Suprapubic skin (tissue), 4 donors: ENCODE measurements at places on chromosomes 12 and 14.

GRCh38 chr12:121893961-121894460 is 5.4 kb downstream of the PSMD9 start:
- H3K4me3 ChIP-seq = no peak overlapping the region
- peak overlapping the region; percentile 62 for H3K27ac ChIP-seq
- no peak for DNase-seq
- H3K27me3 ChIP-seq = no peaks in the 10 kb centered on the region
- peaks cover 39% of the 10 kb centered on the region for H3K4me1 ChIP-seq

GRCh38 chr14:95516554-95517181 is at the start of gene SYNE3:
TSS of gene SYNE3 (minus strand) at chr14:95516650. CDS start at chr14:95475821, 40,829 bp downstream.
- peaks cover 75% of the 10 kb centered on the region for H3K4me1 ChIP-seq
- H3K27me3 ChIP-seq = no peaks in the 10 kb centered on the region
- H3K27ac ChIP-seq = peak within 1 kb of the TSS; percentile 96
- no peaks in the 10 kb centered on the region for H3K36me3 ChIP-seq

DNA sequence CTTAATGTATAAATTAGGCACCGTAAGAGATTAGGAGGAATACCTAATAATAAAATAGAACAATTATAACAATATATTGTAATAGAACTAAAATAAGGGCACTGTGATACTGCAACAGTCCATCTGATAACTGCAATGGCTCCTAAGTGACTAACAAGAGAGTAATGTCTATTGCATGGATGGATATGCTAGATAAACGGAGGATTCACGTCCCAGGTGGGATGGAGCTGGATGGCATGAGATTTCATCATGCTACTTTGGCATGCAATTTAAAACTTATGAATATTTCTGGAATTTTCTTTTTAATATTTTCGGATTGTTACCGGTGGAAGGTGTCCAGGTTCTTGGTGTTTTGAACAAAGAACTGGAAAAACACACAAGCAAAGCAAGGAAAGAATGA is 2.2 kb upstream of the TMEM19 start:
- no peaks in the 10 kb centered on the region for H3K36me3 ChIP-seq
- H3K27me3 ChIP-seq = no peaks in the 10 kb centered on the region
- no peak for DNase-seq
- no peak overlapping the region for H3K4me3 ChIP-seq

- peak overlapping the region; percentile 43 for H3K27ac ChIP-seq
- H3K4me3 ChIP-seq = no peak overlapping the region
- H3K27me3 ChIP-seq = no peaks in the 10 kb centered on the region
- no peak for DNase-seq
These were observed 48.6 kb upstream of the PPP1R12A start for GRCh38 chr12:79983492-79983891.

DNA sequence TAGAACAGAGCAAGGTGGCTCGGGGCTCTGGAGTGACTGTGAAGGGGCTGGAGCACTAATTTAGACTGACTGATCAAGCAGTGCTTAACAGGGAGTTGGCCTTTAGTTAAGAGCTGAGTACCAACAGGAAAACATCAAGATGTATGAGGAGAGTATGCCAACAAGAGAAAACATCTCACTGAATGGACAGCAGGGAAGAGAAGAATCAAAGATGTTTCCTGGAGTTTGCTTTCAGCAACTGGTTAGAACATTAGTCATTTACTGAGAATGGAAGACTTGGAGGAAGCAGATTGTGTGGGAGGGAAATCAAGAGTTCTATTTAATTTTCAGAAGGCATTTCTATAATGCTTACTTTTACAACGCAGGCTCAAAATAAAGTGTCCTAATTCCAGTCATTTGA is 259.3 kb downstream of the ADAMTS20 start:
- H3K4me3 ChIP-seq = no peak overlapping the region
- DNase-seq = no peak

GRCh38 chr12:15289192-15289591 is 33.1 kb upstream of the PTPRO start:
- no peak overlapping the region for H3K4me3 ChIP-seq
- no peak for DNase-seq
- no peaks in the 10 kb centered on the region for H3K36me3 ChIP-seq
- H3K27ac ChIP-seq = no peak overlapping the region
- no peaks in the 10 kb centered on the region for H3K4me1 ChIP-seq

DNA sequence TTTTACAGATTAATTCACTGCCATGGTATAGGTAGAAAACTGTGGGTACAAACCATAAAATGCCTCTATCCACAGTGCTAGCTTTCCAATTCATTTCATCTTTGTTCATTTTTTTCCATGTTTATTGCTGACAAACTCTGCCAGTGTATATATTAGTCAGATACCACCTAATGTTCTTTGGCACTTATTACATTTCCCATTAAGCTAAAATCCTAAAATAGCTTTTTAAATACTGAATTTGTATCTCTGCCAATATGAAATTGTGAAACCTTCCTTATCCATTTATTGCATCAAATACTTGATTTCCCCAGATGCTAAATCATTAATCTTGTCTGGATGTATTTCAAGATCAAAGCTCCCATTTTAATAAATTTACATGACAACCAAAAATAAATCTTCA is 150.1 kb upstream of the FSCB start:
- DNase-seq = no peak
- no peaks in the 10 kb centered on the region for H3K27me3 ChIP-seq
- no peaks in the 10 kb centered on the region for H3K36me3 ChIP-seq

DNA sequence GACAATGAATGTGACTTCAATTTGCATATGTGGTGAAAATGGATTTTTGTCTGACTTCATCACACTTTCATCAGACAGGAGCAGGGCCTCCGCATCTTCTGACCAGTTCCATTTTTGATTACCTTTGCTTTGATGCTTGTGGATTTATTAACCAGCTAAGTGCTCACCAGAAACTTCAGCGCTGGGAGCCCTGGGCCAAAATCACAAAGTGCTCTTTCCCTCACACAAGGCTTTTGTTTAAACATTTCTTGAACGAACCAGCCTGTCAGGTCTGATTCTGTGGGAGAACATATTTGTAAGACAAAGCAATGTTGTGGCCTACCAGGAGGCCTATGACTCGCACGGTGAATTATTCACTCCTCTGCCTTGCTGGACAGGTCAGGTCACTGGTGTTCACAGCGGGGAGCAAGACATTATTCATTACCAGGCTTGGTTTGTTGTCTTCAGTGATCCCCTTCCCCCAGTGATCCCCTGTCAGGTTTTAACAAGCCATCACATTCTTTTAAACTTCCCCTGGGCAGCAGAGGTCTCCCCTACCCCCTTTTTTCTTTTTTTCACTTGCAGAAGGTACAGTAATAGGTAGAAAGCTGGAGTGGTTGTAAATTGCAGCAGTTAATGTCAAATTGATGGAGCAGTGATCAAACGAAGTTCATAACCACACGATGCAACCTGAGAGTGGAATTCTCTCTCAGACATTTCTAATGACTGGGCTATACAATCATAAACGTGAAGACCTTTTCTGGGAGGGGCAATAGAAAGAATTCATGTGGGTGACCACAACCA is 167.5 kb upstream of the PRICKLE1 start:
- no peak for DNase-seq
- H3K27ac ChIP-seq = peak overlapping the region; percentile 56
- H3K4me3 ChIP-seq = no peak overlapping the region
- peaks cover 24% of the 10 kb centered on the region for H3K4me1 ChIP-seq
- no peaks in the 10 kb centered on the region for H3K36me3 ChIP-seq
- no peaks in the 10 kb centered on the region for H3K27me3 ChIP-seq

GRCh38 chr14:68340262-68340661 is 452.6 kb downstream of the ZFP36L1 start:
- H3K36me3 ChIP-seq = no peaks in the 10 kb centered on the region
- no peaks in the 10 kb centered on the region for H3K4me1 ChIP-seq
- no peak overlapping the region for H3K27ac ChIP-seq
- H3K4me3 ChIP-seq = no peak overlapping the region
- H3K27me3 ChIP-seq = no peaks in the 10 kb centered on the region

GRCh38 chr14:64877846-64878245 is 1.9 kb downstream of the SPTB start:
- H3K27me3 ChIP-seq = peaks cover 36% of the 10 kb centered on the region
- H3K4me3 ChIP-seq = no peak overlapping the region
- no peaks in the 10 kb centered on the region for H3K36me3 ChIP-seq
- H3K27ac ChIP-seq = no peak overlapping the region
- DNase-seq = no peak
- H3K4me1 ChIP-seq = peaks cover 20% of the 10 kb centered on the region

- no peaks in the 10 kb centered on the region for H3K4me1 ChIP-seq
- H3K27me3 ChIP-seq = no peaks in the 10 kb centered on the region
- no peaks in the 10 kb centered on the region for H3K36me3 ChIP-seq
- no peak for DNase-seq
- H3K27ac ChIP-seq = no peak overlapping the region
- no peak overlapping the region for H3K4me3 ChIP-seq
These were observed 71.6 kb downstream of the ERGIC2 start for GRCh38 chr12:29309320-29309902.

DNA sequence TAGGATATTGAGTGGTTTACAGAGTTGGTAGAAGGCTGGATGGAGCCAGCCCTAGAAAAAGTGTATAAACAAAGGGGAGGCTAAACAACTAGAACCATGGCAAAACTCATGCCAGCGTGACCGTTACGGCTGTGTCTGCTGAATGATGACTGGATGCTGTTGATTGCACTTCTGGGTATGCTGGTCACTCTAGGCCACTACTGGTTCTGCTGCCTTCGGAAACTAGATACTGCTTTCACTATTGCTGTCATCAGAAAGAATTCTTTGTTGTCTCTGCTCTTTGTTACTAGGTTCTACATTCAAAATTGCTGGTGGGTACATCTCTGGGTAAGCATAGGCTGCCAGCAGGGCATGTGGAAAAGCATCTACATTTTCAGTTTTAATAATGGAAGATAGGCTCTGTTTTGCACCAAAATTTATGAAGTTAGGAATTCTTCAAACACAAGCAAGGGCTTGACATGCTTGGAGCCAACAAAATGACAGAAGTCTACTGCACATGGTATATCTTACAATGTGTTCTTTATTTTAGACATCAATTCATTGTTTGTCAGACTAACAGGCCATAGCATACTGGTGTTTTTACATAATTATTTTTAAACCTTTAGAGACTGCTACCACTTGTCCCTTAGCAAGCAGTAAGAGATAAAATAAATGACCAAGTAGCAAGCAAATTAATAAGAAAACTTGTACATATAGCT is 15.4 kb downstream of the MON2 start:
- H3K4me1 ChIP-seq = no peaks in the 10 kb centered on the region
- H3K27me3 ChIP-seq = no peaks in the 10 kb centered on the region
- H3K4me3 ChIP-seq = no peak overlapping the region
- H3K36me3 ChIP-seq = peaks cover 19% of the 10 kb centered on the region

DNA sequence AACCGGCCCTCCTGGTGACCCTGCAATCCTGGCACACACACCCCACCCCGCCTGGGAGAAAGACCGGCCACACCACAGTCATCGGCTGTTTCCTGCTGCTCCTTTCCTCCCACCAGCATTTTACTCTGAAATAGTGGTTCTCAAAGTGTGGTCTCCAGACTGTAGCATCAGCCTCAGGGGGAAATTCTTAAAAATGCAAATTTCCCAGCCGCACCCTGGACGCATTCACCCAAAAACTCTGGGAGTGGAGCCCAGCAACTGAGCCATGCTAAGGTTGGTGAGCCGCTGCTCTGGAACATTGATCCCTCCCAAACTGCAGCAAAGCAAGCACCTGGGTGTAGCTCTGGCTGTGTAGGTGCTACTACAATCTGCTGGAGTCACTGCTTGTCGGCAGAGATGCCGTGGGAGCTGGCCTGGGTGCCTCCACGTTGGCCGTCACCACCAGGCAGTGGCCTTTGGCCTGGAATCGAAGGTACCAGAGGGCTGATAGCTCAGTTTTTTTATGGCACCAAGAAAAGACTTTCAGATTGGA is 38.4 kb upstream of the BCL2L14 start:
- no peak for DNase-seq
- H3K4me3 ChIP-seq = peak overlapping the region; percentile 43
- H3K4me1 ChIP-seq = peaks cover 10% of the 10 kb centered on the region
- no peaks in the 10 kb centered on the region for H3K27me3 ChIP-seq

GRCh38 chr12:68441167-68441566 is 109.0 kb upstream of the MDM1 start:
- no peaks in the 10 kb centered on the region for H3K36me3 ChIP-seq
- no peak overlapping the region for H3K4me3 ChIP-seq
- H3K4me1 ChIP-seq = no peaks in the 10 kb centered on the region
- no peaks in the 10 kb centered on the region for H3K27me3 ChIP-seq
- no peak overlapping the region for H3K27ac ChIP-seq

- peaks cover 4% of the 10 kb centered on the region for H3K27me3 ChIP-seq
- H3K27ac ChIP-seq = no peak overlapping the region
- no peaks in the 10 kb centered on the region for H3K36me3 ChIP-seq
- H3K4me3 ChIP-seq = no peak overlapping the region
- no peak for DNase-seq
These were observed 86.2 kb upstream of the VASH1 start for GRCh38 chr14:76675046-76675445.

- H3K27ac ChIP-seq = peak overlapping the region; percentile 1
- peaks cover 8% of the 10 kb centered on the region for H3K4me1 ChIP-seq
- no peak for DNase-seq
- no peak overlapping the region for H3K4me3 ChIP-seq
These were observed 50.0 kb upstream of the USP44 start for GRCh38 chr12:95601091-95601961.

DNA sequence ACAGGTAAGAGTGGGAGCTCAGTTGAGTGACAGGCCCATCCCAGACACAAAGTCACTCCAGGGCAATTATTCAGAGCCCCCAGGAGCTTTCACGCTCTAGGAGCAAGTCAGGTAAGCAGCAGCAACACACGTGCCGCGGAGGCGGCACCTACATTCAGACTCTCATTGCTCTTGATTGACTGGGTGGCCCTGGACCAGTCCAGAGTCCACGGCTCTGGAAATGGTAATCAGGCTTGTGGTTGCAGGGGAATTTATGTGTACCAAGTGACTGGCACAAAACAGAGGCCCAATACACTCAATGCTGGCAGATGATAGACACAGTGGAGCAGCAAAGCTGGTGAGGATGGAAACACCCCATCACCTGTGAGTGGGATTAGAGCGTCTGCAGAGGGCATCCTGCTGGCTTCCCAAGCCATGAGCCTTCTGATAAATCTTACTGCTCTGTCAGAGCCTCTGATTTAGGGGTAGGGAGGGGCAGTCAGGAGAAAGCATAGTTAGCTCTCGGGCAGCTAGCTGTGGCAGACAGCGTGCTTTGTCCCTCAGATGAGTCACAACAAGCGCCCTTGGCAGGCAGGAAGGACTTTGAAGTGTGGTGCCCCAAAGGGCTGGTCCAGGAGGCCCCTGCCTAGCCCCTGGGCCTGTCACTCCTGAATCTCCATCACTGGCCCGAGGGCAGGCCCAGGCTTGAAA is 344.7 kb downstream of the CACNA1C start:
- H3K4me3 ChIP-seq = no peak overlapping the region
- DNase-seq = no peak
- H3K4me1 ChIP-seq = peaks cover 16% of the 10 kb centered on the region
- no peaks in the 10 kb centered on the region for H3K27me3 ChIP-seq
- no peak overlapping the region for H3K27ac ChIP-seq
- H3K36me3 ChIP-seq = no peaks in the 10 kb centered on the region
